ENCODE measurements at places on chromosomes 2 and 18.

DNA sequence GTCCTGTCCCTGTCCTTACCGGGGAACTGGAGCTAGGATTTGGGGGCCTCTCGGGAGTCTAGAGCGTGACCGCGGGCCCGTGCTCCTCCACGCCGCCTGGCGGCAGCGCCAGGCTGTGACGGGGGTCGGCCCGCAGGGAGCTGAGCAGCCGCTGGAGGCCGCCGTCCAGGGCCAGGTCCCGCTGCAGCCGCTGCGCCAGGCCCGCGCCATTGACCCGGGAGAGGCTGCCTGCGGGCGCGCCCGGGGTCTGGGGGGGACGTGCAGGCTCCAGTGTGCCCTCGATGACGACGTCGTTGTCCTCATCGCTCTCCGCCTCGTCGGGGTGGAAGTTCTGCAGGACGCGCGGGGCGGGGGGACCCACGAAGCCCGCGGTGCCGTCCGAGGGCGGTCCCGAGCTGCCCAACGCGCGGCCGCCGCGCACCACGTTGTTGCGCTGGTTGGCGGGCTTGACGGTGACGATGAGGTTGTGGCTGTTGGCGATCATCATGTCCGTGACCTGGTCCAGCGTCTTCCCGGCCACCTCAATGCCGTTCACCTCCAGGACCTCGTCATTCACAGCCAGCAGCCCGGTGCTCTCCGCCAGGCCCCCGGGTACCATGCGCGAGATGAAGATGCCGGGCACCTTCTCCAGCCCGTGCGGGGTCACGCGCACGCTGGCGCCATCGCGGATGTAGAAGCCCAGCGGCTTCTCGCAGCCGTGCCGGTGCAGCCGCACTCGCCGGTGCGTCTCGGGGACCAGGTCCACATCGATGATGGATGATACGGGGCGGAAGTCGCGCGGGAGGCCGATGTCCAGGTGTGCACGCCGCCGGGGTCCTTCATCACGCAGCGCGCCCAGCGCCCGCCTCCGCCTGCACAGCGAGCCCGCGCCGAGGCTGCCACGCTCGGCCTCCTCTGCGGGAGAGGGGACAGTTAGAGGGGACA, 50.9 kb downstream of the ADNP2 start:
- DNase-seq = peak; percentile 24

- no peak for DNase-seq
Measured at GRCh38 chr2:187509667-187510417, 44.4 kb downstream of the TFPI start.

DNA sequence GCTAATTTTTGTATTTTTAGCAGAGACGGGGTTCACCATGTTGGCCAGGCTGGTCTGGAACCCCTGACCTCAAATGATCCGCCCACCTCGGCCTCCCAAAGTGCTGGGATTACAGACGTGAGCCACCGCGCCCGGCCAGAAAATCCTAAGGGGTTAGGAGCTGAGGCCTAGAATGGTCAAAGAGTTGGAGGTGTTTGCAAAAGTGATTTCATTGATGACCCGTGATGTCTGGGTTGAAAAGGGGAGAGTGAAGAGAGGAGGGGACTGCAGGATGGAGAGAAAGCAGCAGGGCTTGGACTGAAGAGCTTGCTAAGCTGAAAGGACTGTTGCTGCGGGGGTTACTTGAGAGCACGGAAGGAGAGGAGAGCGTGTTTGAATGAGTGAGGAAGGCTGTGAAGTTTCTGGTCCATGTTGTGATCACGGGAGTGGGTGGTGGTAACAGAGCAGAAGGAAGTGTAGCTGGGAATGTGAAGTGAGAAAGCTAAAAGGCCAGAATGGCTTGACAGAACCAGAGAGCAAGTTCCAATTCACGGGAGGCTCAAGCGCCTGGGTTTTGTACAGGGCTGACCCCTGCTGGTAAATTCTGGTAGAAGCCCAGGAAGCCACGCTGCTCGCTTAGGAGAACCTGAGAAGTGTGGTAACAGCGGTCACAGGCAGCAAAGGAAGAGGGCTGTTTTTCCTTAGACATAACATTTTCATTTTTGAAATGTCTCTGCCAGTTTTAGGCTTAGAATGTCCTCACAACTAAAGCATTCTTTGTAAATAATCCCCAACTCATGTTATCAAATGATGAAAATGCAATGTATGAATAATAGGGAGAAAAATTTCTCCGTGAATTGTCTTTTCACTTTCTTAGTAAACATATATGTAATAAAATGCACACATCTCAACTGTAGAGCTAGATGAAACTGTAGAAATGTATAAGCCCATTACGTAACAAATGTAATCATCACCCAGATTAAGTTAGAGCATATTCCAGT, 40.5 kb upstream of the ACTR2 start:
- peak; percentile 42 for DNase-seq

GRCh38 chr2:136376211-136376610, 258.3 kb upstream of the CXCR4 start:
- DNase-seq = no peak

GRCh38 chr18:48080546-48080945, 150.1 kb upstream of the SMAD2 start:
- DNase-seq = no peak

DNA sequence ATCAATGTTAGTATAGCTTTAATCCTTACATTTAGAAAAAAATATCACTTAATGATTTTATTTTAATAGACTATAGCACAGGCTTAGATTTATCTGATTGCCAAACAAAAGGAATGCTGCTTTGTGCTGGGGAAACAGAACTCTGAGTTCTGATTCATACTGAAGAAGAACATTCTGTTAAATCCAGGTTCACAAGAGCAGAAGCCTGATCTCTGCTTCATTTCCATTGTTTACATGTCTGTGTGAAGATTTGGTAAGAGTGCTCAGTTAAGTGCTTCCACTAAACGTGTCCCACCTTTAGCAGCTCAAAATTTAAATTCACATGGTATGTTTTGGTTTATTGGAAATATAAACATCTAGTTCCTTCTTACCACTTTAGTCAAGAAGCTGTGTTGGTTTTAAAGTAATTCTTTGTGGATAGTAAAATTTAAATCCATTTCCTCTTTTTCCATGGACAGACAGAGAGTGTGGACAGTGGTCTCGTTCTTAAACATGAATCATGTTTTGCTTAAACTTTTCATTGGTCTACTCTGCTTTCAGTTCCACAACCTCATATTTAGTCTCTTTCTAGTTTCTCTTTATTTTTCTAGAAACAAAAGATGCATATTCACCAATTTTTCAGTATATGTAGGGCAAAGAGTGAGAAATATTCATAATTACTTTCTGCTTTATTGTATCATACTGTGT, 59.1 kb downstream of the NYAP2 start:
- DNase-seq = no peak

- DNase-seq = no peak
Measured at GRCh38 chr18:3867864-3868311, 417.9 kb downstream of the TGIF1 start.

DNA sequence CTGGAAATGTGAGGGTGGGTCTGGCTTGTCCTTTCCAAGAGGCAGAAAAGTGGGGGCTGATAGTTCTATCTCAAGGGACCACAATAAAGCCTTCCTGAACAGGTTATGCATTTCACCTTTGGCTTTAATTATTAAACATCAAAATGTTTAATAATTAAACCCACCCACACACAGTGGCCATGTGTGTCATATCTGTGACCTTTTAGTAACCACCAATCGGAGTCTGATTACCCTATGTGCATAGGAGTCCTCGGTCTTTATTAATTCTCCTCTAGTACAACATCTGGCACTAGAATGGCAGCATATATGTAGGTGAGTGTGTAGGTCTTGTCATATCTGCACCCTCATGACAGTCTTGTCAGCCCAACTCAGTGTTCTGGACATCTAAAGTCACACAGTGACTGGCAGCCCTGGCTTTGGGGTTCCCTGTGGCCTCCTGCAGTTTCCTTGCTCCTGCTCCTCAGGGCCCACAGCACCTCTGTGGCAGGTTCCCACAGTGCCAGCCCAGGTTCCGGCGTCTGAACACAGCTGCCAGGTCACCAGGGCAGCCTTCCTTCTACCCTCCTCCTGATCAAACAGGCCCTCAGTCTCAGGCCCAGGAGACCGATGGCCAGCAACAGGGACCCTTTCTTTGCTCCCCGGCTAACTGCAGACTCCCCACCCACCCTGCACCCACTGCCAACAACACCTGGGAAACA, 100.9 kb downstream of the MTCL1 start:
- no peak for DNase-seq

GRCh38 chr2:230903231-230904150, 21.6 kb downstream of the GPR55 start:
- no peak for DNase-seq

- no peak for DNase-seq
Measured at GRCh38 chr2:85986121-85986520, 97.3 kb upstream of the ST3GAL5 start.

All from central memory CD4-positive, alpha-beta T cell (primary cell).